Neural progenitor cell (in vitro differentiated cells): ENCODE measurements at places on chromosomes 16 and 17. TPM values are rescaled to one million over a fixed set of nuclear protein-coding genes. Genes with fewer than 3 reads are reported as not detected.

The TOP2A gene
- 566 and 968 TPM in 2 replicates for total RNA-seq

The NACA2 gene
- not detected in 2 replicates for total RNA-seq

DNA sequence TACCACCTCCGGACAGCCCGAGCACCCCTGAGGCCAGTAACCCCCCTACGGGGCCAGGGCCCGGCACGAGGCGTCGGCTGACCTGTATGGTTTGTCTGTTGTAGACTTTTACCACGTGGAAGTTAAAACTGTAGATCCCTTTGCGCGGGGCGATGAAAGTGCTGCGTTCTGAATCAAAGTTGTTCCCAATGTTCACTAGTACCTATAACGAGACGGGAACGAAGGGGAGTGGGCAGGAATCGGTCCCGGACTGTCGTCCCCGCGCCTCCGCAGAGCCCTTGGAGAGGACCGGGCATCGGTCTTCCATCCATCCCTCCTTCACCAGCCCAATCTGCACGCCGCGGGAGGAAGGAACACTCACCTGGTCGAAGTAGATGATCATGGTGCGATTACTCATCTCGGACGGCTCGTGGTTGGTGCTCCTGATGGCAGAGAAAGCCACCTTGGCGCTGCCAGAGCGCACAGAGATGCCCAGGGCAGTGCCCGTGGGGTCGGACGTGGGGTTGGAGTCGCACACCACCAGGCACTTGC lies 732 bp downstream of the CBLN1 start:
- DNase-seq, result no peak

DNA sequence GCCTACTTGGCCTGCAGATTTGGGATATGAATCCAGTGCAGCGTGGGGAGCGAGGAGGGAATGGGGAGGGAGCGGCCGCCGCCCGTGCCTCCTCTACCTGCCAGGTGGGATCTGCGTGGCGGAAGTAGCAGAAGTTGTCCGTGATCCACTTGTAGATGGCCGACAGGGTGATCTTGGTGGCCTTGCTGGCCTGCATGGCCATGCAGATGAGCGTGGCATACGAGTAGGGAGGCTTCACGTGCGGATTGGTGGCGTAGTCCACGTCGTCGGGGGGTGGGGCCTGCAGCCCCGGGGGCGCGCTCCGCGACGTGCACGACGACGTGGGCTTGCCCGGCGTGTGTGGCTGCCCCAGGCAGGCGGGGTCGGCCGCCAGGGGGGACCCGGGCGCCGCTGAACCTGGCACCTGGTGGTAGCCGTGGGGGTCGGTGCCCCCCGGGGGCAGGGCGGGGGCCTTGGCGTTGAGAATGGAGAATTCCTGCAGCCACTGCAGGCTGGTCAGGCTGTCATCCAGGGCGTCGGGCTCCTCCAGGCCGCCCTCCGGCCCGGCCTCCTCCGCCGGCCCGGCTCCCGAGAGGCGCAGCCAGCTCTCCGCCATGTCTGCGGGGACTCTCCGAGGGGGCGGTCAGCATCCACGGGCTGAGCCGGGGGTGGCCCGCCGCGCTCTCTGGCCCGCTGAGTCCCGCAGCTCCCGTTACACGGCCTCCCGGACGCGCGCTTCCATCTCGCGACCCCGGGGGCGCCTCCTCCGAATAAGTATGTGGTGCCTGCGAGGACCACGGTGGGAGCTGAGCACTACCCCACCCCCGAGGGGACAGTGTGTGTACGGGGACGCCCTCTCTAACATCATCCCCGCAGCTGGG lies 1.0 kb downstream of the FOXJ1 start:
- DNase-seq, result peak; percentile 53
